ENCODE measurements at places on chromosomes 4 and X.

- DNase-seq, result no peak
Observed at GRCh38 chr4:160523231-160523630, 1420.4 kb downstream of the RAPGEF2 start.

GRCh38 chr4:66568001-66568400 is 897.7 kb upstream of the EPHA5 start:
- DNase-seq, result no peak

- no peak for DNase-seq
Observed at GRCh38 chrX:140711894-140712293, 2.3 kb downstream of the LINC00632 start.

- DNase-seq, result no peak
Observed at GRCh38 chr4:85548116-85548515, 73.2 kb downstream of the ARHGAP24 start.

GRCh38 chrX:151183912-151184565 is 7.7 kb downstream of the GPR50 start:
- DNase-seq, result no peak

DNA sequence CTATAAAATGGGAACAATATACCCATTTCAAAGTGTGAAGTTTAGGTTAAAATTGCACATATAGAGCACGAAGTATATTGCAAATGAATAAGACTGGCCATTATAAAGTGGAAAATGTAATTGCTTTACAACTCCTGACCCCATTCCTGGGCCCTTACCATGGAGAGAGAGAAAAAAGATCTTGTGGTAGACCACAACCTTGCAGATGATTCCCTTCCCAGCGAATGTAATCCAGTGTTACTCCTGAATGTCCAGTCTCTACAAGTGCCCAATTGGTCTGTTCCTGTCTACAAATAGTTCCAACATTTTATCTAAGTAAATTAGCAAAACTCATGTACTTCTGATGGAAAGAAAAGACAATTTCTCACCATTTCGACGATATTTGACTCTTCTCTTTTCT is 184.1 kb upstream of the LNX1 start:
- DNase-seq, result no peak

DNA sequence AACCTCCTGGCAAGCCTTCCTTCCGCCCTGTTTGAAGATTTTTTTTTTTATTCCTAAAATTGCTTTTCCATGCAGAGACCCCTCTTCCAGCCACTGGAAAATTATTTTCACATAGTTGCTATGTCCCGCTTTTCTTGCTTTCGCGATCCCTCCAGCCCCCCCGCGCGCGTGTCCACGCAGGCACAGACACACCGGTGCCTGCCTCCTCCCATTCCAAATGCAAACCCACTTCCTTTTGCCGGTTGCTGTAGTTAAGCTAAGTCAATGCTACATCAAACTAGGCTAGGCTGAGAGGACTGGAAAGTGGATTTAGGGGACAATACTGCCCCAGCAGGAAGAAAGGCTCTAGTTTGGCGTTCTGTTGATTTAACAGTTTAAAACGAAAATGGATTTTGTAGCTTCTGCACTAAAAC is 111.0 kb downstream of the DHX15 start:
- DNase-seq, result no peak

DNA sequence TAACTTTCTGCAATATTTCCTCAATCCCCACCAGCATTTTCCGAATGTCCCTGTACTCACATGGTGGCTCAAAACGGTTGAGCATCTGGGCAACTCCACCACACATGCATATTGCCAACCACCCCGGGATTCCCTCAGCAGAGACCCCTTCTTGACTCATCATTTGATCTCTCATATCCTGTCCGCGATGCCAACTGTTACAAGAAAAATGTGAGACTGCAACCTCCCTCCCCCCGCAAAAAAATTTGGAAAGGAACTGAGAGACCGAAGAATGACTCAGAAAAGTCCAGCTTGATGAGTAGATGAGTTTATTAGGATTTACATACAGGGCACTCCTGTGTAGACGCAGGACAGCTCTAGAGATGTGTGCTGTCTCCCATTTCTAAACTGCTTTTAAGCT is 561.4 kb downstream of the ZIC3 start:
- no peak for DNase-seq

GRCh38 chr4:32745351-32745750 is 2025.2 kb downstream of the PCDH7 start:
- DNase-seq, result no peak

GRCh38 chr4:87844452-87844851 is 11.7 kb downstream of the MEPE start:
- DNase-seq, result no peak

DNA sequence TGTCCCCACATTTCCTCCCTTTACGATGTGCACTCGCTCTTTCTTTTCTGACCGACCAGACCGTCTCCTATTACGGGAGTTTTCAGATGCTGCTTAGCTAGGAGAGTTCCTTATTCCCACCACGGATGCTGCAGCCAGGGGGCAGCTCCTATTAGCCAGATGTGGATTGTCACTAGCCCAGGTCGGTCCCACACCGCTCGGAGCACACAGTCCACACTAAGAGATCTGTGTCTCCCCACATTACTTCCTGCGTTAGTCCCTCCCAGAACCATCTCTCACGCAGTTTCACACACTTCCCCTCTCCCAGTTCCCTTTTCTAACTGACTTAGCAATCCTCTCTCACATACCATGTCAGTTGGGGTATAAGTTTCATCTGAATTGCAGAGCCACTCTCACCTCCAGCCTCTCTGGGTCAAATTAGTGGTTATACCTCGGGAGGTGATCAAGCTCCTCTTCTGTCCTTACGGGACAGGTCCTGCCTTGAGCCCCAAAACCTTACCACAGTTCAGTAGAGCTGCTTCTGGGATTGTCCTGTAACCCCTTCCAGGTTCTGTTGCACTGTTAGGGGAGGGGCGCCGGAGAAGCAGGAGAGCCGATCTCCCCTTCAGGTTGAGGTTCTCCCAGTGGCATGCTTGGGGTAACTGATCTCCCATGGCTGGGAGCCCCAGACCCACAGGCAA is 28.2 kb downstream of the SULT1E1 start:
- DNase-seq, result no peak

Data from activated CD4-positive, alpha-beta T cell treated with anti-CD3 and anti-CD28 coated beads for 48 hours (primary cell).